NCI-H2081 (cell line): ENCODE measurements at places on chromosomes 11 and 22.

DNA sequence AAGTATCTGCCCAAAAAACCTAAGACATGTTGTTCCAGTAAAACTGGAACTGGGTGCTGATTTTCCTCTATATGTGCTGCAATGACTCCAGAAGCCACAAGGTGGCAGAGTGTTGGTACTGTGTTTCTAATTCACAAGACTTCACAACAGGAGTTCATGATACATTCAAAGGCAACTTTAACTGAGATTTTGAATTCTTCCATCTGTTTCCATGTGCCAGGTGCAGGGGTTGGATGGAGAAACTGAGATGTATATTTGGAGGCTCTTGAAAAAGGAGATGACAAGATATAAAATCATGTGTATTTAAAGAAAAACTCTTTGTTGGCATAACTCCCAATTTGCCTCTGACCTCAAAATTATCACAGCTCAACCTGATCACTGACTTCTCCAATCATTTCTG, 1098.6 kb upstream of the CCDC90B start:
- peak; percentile 49 for DNase-seq

DNA sequence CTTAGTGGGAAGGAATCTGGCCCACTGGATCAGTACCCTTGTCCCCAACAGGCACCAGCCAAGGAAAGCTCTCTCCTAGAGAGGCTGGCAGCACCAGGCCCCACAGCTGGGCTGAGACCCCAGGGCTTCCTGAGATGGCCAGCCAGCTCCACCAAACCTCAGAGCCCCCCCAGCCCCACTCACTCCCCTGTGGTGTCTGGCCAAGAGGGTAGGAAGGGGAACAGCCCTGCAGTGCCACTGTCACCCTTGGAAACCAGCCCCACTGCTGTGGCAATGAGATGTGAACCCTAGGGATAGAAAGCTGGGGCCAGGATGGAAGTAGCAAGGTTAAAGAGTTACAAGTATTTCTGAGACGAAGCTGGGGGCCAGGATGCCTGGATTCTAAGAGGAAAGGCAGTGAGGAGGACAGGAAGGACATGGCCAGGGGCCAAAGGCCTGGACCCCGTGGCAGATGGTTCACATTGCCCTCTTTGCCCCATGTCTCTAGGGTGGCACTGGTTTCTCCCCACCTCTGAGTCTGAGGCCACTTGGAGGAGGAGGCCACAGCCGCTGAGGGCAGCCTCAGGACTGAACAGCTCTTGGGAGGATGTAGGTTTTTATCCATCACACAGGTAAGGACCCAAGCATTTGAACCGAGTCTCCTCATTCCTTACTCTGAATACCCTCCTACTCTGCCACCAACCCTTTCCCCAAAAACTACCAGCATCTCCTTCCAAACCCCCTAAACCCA, 28.8 kb downstream of the NRXN2 start:
- DNase-seq: no peak

DNA sequence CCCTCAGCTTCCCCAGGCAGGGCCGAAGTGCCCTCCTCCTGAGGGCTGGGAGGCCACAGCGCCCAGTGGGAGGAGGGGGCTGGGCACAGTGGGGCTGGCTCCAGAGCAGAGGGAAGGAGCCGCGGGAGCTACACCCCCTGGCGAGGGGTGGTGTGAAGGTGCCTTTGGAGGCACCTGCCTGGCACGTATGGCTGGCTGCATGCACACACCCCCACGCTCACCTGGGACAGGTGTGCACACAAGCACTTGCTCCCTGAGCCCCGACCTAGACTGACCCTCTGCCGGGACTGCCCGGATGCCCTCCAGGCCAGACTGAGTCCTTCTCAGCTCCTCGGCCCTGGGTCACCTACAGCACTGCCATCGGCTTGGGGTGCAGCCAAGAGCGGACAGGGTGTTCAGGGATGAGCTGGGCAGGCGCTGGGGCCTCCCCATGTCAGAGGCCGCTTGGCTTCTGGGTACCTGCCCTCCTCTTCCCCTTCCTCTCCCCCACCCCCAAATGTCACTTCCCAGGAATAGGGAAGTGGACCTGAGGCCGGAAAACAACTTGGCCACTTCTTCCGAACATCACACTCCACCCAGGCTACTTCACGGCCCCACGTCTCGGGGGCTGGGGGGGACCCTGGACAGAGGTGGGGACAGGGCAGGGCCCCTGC, 7.4 kb upstream of the PIM3 start:
- no peak for DNase-seq

DNA sequence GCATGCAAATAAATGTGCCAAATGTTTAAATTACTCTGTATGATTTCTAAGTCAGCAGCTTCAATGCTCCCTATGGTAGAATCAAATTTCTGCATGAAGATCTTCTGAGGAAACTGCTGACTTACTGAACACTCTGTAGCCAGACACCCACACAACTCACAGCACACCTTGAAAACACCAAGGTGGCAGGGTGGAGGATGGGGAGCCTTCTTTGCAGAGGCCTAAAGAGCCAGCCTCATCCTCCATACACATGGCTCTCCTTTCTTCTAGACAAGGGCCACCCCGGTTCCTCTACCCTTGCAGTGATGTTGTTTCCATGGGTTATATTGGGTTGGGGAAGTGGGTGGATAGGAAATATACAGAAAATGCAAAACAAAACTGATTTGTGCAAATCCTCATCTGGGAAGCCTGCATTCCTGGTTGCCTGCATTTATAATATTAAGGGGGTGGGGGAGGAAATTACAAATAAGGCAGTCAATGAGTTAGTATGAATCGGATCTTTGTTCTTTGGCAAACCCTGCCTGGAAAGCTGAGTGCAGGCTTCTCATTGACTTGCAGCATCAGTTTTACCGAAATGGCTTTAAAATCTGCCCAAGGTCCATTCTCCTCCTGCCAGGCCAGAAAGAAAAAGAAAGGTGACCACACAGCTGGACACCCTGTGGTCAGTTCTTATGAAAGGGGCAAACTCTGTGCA, 15.8 kb upstream of the ETS1 start:
- no peak for DNase-seq

DNA sequence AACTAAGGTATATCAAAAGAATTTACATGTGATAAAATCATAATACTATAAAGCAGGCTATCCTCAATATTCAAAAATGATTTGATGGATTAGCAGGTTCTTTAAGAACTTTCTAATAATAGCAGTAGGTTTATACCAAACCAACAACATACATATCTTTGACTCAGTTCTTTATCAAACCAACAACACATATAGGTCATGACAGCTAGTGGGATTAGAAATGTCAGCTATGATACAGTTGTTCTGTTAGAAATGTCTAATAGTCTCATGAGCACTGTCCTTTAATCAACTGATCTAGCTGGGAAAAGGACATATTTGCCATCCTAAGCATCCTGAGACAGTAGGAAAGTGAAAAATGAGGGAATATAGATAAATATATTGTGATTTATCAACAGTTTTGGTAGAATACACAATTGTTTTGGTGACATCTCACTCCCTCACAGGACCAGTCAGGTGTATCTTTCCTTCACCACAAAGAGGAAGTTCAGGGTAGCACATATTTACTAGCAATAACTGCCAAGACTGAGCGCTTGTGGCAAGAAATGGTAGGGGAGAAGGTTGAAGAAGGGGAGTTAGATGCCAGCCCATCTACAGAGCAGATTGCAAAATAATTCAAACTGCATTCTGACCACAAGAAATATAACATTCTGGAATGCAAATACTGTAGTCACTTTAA, 90.8 kb upstream of the APOA1 start:
- DNase-seq: no peak

GRCh38 chr11:31664129-31664528, 147.0 kb downstream of the PAX6 start:
- DNase-seq: no peak

DNA sequence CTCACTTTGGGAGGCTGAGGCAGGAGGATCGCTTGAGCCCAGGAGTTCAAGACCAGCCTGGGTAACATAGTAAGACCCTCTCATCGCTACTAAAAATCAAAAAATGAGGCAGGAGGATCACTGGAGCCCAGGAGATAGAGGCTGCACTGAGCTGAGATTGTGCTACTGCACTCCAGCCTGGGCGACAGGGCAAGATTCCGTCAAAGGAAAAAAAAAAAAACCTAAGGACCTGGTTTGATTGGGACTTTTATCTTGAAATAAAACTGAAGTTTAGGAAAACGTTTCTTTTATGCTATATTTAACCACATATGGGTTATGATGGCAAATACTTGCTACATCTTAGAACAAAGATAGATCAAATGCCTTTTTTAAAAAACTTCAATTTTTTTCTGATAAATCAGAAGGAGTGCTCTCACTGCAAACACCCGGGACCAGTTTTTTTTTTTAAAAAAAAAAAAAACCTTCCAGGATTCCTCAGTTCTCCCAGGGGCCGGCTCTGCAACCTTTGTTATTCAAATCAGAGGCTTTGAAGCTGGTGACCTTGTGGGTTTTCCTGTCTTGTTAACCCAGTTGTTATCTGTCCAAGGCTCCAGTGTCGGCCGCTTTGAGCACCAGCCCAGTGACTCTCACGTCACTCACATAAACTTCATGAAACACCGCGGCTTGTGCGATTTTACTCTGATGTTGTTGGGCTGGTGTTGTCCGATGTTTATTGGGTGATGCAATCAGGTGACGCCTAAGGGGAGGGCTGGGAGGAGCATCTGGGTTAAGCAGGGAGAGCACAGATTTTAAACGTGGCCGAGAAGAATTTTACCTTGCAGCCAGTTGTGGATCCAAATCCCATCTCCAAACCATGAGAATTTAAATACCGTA, 24.7 kb upstream of the SLC22A12 start:
- no peak for DNase-seq

DNA sequence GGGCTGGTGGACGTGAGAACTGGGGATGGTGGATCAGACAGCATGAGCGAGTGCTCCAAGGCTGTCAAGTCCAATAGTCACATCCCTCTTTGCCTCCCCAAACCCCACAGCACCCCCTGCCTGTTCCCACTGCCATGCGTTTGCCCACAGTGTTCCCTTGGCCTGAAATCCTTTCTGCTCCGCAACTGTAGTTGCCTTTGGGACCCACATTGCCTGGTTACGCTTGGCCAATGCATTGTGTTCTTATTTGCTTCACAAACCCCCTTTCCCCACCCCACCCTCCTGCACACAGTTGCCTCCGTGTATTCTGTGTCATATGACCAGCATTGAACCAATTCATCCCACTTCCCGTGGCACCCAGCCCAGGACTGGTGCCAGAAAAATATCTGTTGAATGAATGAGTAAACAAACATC, 2.1 kb upstream of the KIAA0930 start:
- peak; percentile 91 for DNase-seq

- no peak for DNase-seq
Measured at GRCh38 chr11:64382047-64382446, 23.1 kb downstream of the RPS6KA4 start.

- DNase-seq: no peak
Measured at GRCh38 chr11:31847761-31848160, 36.6 kb upstream of the PAX6 start.

DNA sequence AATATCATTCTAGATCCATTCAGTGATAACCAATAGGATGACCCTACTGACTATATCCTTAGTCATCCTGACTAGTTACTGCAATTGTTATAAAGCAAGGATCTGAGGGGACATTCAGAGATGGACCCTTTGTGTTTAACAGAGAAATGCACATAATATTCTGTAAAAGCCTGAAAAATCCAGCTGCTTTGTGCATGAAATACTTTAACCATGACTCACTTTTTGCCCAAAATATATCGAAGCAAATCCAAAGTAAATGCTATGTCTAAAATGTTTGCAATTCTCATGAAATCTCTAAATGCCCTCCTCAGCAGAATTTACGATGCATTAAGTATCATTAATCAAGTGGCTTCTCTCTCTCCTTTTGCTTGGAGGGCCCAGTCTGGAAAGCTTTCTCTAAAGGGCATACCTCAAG, 178.8 kb upstream of the MTMR2 start:
- DNase-seq: no peak

DNA sequence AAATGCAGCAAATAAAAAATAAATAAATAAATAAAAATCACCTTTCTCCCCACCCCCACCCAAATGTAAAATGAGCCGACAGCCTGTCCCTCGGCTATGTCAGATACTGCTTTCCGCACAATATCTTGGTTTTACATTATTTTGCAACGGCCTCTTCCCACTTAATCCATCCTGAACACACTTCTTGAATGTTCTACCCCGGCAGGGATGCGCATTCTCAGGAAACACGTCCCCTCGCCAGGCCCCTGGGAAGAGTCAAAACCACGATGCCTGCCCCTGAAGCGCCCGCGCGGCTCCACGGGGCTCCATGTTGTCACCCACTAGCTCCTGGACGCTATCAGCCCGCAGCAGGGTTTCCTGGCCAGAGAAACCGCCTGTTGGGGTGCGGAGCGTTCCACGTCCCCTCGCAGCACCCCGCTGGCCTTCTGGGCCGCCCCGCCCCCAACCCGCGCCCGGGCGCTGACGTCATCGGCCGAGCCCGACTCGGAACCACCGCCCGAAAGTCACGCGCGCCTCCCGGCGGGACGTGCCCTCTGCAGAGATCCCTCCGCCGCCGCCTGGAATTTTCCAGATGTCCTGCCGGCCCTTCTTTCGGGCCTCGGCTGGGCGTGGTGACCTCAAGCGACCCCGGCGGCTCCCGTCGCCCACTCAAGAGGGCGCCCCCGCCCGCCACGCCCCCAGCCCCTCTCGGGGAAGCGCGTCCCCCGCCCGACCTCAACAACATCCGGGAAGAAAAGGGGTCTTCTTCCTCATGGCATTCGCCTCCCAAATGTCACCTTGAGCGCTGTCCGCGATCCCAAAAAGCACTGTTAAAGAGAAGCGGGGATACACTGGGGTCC, 585 bp upstream of the NEAT1 start:
- DNase-seq: peak; percentile 63

DNA sequence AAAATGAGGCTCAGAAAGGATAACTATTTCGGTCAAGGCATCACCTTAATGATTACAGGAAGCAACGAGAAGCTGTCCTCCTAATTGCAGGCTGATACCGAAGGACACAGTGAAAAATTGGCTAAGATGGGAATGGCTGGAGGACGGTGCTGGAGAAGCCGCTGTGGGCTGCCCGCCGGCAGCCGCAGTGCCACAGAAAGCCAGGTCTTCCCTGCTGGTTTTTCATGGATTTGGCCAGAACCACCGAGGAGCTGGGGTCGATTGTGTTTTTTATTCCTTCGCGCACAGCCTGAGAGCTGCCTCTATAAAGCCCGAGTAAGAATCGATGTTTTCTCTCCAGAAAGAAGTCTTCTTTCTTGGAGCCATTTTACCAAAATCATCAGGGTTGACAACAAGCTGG, 1484.2 kb downstream of the BRD1 start:
- DNase-seq: no peak

DNA sequence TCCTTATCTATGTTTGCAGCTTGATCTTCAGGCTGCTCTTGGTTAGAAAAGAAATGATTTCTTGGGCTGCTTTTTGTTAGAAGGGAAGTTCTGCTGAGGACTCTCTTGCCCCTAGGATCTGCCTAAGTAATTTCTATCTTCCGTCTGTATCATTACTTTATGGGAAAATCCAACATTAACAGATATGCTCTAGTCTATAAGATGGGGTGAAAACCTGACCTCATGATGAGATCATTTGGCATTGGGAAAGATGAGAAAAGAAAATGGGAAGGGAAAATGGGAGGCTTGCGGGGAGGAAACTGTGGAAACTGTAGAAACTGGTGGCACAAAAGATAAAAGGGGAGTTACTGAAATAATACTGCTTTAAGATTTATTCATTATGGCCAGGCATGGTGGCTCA, 63.6 kb downstream of the FDX1 start:
- no peak for DNase-seq

- peak; percentile 19 for DNase-seq
Measured at GRCh38 chr11:33773404-33773986, 825 bp downstream of the FBXO3 start.
